ENCODE measurements at places on chromosomes 1 and 21.

DNA sequence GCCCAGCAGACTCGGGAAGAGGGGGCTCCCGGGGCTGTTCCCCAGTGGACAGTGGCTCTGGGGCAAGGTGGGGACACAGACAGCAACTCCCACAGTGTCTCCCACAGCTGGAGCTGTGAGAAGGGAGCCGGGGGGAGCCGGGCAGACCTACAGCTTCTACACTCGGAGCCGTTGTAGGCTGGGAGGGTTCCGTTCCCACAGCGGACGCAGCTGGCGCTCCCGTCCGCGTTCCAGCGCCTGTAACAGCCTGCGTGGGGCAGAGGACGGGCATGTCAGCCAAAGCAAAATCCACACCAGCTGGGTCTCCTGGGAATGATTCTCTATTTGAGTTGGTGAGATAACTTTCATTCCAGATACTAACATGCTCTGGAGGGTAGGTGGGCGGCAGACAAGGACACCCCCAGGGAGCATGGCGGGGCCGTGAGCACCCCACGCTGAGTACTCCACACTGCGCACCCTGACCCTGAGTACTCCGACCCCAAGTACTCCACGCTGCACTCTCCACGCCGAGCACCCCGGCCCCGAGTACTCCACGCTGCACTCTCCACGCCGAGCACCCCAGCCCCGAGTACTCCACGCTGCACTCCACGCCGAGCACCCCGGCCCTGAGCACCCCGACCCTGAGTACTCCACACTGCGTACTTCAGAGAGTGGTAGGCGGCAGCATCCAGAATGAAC lies 13.4 kb upstream of the RNF223 start:
- DNase-seq, result no peak

- no peak for DNase-seq
These were observed 175.9 kb downstream of the LHX8 start for GRCh38 chr1:75310067-75310466.

GRCh38 chr1:16266411-16267118 lies 29.6 kb upstream of the CPLANE2 start:
- DNase-seq, result no peak

DNA sequence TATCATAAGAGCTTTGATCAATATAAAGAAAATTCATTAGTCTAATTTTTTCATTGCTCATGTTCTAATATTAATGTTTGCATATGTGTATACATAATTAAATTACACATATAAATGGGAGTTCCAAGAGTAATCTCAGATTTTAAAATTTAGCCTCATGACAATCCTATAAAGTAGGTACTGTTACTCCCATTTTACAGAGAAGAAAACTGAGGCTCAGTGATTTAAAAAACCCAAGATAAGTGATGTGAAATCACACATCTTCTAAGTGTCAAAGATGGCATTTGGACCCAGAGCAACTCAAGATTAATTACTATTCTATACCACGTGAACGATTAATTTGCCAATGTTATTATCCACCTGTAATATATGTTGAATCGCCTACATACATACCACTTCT lies 122.3 kb downstream of the TM2D1 start:
- no peak for DNase-seq

- DNase-seq, result no peak
These were observed 37.1 kb upstream of the NBL1 start for GRCh38 chr1:19606817-19607642.

GRCh38 chr1:5502311-5503194 lies 489.7 kb downstream of the NPHP4 start:
- no peak for DNase-seq

DNA sequence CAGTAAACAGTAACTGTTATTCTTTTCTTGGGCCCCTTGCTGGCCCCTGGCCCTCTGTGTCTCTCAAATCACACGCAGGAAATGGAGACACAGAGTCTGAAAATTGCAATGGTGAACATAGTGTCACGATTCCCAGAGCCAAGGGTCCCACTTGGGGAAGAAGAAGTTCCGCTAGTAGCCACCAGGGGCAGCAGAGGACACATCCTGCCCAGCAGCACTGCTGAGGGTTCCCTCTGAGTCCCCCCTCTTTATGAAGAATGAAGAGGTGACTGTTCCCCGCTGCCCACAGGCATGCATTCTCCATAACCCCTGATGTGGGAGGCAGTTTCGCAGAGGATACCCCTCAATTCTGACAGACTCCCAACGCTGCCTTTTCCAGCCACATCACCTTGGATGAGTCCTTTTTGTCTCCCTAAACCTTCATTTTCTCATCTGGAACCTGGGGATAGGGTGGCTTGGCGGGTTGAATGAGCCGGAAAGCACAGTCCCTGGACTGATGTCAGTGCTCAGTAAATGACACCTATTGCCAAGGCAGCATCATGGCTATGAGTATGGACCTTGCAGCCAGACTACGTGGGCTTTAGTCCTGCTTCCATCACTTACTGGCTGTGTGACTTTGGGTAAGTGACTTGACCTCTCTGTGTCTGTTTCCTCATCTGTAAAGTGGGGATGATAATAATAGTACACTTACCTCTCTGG lies 238.0 kb upstream of the TMEM51 start:
- no peak for DNase-seq

GRCh38 chr1:20487236-20487590 lies 1.2 kb upstream of the CAMK2N1 start:
- no peak for DNase-seq

DNA sequence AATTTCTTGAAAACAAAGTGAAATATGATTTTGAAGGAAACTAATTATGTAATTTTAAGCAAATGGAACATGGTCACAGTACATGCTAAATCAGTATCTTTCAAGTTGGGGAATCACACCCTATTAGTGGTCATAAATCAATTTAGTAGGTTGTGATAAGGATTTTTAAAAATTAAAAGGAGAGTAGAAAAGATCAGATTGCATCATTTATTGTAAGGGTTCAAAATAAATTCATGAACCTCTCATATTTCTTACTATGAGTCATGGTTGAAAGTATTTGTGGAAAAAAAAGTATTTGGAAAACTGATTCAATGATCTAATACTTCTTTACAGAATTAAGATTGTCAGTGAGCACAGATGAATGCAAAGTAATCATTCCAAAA lies 14.6 kb downstream of the ADSS2 start:
- DNase-seq, result no peak

- no peak for DNase-seq
These were observed 113.1 kb downstream of the FOXD2 start for GRCh38 chr1:47550929-47551328.

DNA sequence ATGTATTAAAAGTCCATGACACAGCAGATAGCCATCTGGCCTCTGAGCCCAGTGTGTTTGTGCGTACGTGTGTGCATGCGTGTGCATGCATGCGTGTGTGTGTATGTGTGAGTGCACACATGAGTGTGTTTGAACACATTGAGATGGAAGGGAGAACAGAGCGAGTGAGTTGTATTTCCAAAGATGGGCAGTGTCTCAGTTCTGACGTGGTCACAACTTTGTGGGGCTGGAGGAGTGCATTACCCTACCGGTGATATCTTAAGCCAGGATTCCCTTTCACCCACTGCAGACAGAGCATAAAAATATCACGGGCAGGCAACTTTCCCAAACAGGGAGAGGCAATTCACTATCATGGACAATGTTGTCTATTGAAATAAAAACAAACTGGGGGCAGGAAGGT lies 27.8 kb downstream of the IRF2BP2 start:
- DNase-seq, result no peak

All from H1 (cell line).